ENCODE measurements at places on chromosomes 11 and 22.

GRCh38 chr11:55942785-55943392 lies 6.7 kb upstream of the OR5I1 start:
- DNase-seq: no peak

- no peak for DNase-seq
These were observed 115.0 kb downstream of the SLC1A2 start for GRCh38 chr11:35304386-35304775.

- no peak for DNase-seq
These were observed 31.6 kb upstream of the PRR5 start for GRCh38 chr22:44670220-44670988.

DNA sequence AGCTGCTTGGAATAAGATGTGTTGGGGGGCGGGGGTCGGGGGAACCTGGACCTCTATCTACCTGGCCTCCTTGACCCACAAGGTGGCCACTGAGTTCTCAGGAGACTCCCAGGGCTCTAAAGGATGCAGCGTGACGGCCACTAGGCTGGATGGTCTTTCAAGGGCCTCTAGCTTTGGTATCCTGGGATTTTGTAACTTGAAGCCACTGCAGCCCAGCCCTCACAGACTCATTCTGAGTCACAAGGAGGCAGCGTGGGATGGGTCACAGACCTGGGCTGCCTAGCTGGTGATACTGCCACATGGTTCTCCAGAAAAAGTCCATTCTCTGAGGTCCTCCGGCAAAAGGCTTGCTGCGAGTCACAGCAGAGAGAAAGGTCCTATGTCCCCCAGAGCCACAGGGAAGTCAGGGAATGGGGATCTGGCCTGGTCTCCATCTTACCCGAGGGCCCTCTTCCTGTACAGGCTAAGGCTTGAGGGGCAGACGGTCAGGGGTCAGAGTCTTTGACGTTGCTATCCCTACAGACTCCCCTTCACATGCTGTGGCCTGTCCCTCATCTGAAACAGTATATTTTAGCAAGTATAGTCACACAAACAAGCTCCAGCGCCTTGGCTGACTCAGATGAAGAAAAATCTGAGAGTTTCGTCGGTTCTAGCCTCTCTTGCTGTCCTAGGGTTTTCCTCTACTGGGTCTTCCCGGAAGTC lies 52.4 kb downstream of the KCNC1 start:
- no peak for DNase-seq

DNA sequence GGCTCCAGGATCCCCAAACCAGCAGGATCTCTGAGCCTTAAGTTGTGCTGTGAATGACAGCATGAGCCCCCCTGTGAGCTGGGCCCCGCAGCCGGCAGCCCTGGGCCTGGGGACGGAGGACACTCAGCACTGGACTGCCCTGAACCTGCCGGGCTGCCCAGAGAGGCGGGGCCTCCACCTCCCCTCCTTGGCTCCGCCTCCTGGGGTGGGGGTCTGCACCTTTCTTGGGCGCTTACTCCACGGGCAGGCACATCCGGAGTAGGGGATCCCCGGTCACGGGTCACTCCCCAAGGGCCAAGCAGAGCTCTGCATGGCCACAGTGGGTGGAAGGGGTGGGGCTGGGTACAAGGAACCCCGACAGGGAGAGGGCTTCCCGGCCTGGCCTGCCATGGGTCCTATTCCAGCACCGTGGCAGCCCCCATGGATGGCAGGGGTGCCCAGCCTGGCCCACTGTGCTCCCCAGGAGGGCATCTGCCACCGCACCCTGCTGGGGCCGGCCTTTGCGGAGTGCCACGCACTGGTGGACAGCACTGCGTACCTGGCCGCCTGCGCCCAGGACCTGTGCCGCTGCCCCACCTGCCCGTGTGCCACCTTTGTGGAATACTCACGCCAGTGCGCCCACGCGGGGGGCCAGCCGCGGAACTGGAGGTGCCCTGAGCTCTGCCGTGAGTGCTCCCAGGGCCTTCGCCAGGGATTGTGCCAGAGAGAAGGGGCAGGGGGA lies 5.4 kb downstream of the MUC5B start:
- no peak for DNase-seq

- DNase-seq: no peak
These were observed 60.0 kb upstream of the NUP50 start for GRCh38 chr22:45103756-45104155.

- no peak for DNase-seq
These were observed 8.4 kb upstream of the ARHGAP20 start for GRCh38 chr11:110720431-110721275.

GRCh38 chr22:27843441-27843840 lies 41.9 kb upstream of the MN1 start:
- DNase-seq: no peak

DNA sequence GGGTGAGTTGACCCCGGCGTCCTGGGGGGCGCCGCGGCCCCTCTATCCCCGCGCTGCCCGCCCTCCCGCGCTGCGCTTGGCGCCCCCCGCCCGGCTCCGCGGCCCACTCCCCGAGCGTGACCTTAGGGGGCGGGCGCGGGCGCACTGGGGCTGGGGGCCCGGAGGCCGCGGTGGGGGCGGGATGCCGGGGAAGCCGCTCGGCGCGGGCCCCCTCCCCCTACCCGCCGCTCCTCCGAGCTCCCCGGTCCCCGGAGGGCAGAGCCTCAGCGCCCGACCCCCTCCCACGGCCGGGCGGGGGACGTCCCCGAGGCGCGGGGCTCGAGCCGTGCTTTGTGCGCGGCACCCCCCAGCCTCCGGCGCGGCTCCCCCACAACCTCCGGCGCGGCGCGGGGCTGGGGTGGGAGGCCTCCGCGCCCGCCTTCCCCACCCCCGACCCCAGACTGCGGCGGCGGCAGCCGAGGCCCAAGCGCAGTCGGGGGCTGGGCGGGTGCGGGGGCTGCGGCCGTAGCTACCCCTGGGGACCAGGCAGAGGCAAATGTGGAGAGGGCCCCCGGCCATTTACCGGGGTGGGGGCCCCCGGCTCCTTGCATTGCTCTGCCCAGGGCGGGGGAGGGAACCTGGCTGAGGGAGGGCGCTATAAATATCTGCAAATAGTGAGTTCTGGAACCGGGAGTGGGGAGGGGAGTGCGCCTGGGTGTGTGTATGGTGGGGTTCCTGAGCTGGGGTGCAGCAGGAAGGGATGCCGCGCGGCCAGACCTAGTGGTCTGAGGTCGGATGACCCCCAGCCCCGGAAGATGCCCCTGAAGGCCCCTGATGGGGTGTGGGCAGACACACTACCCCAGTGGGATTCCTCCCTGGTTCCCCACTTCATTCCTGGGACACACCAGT lies 988 bp downstream of the MGAT3 start:
- DNase-seq: no peak

GRCh38 chr22:49333206-49333605 lies 494.5 kb downstream of the BRD1 start:
- DNase-seq: no peak

DNA sequence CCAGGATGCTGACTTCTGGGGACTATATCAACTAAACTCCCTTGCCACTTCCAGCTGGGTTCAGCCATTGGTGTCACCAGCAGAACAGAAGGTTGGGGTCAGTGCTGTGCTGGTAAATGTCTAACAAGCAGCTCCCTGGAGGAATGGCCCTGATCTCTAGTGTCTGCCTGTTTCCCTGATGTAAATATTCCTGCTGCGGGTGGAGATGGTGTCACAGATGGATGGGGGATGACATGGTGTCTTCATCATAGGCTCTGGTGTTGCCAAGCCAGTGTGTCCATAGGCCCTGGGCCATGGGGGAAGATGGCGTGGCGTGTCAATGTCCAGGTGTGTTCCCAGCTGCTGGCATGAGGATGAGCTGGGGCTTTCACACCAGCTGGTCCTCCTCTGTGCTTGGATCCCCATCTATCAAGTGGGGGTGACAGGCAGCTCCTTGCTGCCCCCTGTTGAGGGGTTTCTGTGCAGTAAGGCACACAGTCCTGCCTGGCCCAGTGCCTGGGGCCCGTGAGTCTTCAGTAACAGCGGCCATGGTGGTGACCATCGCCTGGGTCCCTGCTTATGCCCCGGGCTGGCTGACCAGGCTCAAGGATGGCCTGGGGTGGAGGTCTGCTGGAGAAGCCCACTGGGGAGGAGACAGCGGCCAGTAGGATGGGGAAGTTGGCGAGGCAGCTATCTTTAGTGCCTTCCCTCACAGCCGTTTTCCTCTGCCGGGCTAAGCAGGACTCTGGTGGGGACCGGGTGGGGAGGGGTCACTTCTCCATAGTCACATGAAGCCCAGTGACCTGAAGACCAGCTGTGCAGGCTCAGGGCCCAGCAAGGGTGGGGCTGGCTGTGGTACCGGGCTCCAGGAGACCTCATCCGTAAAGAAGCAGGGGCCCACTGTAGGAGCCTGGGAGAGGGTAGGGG lies 12.7 kb downstream of the RPL3 start:
- no peak for DNase-seq

GRCh38 chr11:76788661-76789442 lies 5.7 kb downstream of the TSKU start:
- no peak for DNase-seq

- no peak for DNase-seq
These were observed 172.4 kb upstream of the C11orf87 start for GRCh38 chr11:109249597-109249996.

DNA sequence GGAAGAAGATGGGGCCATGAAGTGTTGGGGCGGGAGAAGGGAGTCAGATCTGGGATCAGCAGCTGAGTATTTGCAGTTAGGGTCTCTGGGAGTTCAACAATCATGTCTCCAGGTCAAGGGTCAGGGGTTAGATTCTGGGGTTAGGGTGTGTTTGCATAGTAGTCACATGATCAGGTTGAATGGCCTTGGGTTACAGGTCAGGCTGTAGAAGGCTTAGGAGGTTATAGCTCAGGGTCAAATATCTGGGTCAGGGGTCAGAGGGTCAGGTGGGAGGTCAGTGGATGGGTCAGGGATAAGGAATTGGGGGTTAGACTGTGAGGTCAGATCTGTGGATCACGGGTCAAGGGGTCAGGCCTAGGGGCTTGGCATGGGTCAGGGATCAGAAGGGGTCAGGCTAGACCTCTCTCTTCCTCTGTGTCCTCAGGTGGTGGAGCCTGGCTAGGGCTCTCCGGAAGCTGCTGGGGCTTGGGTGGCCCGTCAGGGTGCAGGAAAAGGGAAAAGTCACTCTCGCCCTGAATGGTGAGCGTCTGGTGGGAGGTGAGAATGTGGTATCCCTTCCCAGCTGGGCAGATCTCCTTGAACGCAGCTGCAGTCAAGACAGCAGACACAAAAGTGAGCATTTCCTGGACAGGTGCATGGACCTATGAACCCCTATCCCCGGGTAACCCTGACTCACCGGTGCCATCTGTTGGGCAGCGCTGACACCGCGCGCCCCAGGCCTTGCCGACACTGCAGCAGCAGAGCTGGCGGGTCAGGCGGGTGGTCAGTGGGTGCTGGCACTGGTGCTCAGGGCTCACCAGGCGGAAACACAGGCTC lies 6.4 kb downstream of the LTBP3 start:
- DNase-seq: no peak

DNA sequence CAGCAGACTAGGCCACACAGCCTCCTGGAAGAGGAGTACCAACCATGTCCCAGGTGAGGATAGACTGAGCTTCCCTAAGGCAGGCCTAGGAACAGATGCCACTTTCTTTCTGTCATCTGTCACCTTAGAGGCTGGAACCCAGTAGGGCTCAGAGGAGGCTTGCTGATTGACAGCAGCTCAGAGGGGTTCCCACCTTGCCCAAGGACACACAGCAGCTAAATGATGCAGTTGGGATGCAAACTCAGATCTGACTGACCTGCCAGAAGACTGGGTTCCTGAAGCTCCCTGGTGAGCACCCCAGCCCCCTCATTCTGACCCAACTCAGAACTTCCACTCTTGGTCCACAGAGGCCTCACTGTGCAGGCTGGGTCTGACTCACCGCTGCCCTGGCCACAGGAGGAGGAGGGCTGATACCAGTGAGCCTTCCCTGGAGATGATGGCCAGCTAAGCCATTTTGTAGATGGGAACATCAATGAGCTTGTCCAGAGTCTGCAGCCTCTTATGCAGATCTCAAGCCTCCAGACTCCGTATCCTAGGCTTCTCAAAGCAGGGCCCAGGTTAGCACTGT lies 14.0 kb downstream of the CAPN5 start:
- no peak for DNase-seq

- DNase-seq: no peak
These were observed 11.3 kb upstream of the AMPD3 start for GRCh38 chr11:10443721-10444235.

- DNase-seq: no peak
These were observed 181.0 kb downstream of the TENM4 start for GRCh38 chr11:79259800-79260199.

- no peak for DNase-seq
These were observed 762 bp upstream of the TBC1D22A start for GRCh38 chr22:46761539-46762237.

DNA sequence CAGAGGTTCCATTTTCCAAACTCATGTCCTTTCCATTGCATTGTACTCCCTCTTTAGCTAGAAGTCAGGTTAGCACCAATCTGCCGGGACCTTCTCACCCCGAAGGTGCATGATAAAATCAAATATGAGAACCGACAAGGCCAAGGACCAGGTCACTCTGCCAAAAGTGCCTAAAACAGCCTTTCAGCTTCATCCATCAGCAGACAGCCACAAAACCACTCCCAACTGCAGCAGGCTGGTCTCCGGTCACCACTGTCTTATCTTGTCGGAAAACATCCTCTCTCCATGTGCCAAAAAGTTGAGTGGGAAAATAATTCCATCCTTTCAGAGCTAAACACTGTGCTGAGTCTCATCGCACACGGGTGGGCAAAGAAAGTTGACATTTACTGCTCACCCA lies 1.4 kb downstream of the PI4KA start:
- no peak for DNase-seq

GRCh38 chr11:7490535-7490934 lies 5.2 kb downstream of the OLFML1 start:
- no peak for DNase-seq

DNA sequence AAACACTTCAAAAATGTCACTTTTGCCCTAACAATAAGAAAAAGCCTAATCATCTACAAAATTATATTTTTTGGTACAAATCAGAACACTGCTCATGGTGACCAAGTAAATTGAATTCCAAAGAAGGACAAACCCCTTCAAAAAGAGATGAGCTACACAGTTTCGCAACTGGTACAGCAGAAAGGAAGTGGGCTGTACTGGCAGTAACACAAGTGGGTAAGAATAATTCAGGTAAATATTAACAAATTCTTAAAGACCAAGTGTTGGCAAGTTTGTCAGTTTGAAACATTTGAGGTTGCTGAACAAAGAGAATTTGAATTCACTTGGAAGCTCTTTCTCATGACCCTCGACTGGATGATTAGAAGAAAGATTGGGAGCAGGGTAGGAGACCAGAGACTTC lies 35.5 kb downstream of the MSANTD4 start:
- no peak for DNase-seq

- DNase-seq: no peak
These were observed 9.0 kb upstream of the MICAL3 start for GRCh38 chr22:18033204-18033998.

Measured in cortex of kidney (tissue), 1 donor.